ENCODE measurements at places on chromosomes 1 and 21.

DNA sequence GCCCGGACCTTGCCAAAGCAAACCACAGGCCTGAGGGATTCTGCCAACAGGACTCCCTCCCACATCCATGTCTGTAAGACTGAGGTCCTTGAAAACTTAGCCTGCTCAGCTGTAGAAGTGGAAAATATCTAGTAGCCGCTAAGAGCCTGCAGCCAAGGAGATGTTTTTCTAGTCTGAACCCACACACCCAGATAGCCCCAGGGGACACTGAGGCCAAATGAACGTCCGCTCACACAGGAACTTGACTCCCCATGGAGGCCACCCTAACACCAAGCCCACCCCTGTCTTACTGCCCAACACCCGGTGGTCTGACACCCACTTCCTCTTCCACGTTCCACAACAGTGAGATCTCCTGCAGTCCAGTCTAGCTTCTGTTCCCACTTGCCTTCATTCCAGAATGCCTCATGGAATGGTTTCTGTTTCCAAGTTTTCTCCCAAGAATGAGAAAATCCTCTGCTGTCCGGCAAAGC lies 174.8 kb downstream of the PLPP3 start:
- no peak for DNase-seq

- DNase-seq = no peak
These were observed 36.2 kb upstream of the C1QA start for GRCh38 chr1:22600071-22600816.

DNA sequence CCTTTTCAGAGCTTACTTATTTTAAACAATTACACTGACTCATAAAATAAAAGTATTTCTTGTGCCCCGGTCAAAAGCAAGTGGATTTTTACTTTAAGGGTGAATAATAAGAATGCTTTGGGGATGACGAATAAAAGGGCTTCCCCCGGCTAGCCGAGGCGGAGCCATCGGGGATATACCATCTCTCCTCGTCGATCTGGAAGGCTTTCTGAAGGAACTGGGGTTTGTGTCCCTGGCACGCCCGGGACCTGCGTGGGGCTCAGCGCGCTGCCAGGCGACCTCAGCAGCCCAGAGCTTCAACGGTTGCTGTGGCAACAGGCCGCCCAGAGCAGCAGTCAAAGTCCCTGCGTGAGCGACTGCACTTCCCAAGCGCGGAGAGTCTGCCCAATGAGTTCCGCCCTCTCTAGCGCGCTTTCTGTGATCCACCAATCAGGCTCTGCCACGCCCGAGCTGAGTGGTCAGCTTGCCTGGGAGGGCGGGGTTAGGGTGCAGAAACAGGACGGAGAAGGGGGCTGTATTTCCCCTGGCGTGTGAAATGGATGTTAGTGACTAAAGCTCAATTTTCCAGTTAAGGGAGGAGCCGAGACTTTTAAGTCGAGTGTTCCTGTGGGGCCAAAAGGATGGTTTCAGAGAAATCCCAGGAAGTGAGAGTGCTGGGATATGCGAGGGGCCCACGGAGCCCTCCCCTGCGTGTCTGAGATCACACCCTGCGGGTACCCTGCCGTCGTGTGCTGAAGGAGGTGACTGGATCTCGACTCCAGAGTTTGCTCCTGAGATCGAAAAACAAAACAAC lies 33.0 kb upstream of the MGST3 start:
- peak; percentile 80 for DNase-seq

GRCh38 chr1:107871259-107871658 lies 93.7 kb downstream of the VAV3 start:
- no peak for DNase-seq

DNA sequence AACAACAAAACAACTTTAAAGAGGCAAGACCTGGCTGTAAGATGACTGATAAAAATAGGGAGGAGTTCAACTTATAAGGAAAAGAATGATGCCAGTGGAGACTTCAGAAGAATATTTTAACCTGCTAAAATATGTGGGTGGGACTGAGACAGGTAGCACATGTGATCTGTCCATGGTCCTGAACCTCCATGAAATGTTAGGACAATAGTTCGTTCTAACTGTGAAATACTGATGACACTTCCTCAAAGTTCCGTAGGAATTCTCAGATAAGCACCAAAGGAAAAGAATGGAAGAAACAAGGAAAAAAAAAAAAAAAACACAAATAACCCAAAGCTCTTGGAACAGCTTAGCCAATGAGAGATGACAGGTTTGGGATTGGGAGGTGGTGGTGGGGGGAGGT lies 44.7 kb downstream of the CDC42BPA start:
- no peak for DNase-seq

- no peak for DNase-seq
These were observed 73.3 kb downstream of the EVI5 start for GRCh38 chr1:92711473-92712165.

DNA sequence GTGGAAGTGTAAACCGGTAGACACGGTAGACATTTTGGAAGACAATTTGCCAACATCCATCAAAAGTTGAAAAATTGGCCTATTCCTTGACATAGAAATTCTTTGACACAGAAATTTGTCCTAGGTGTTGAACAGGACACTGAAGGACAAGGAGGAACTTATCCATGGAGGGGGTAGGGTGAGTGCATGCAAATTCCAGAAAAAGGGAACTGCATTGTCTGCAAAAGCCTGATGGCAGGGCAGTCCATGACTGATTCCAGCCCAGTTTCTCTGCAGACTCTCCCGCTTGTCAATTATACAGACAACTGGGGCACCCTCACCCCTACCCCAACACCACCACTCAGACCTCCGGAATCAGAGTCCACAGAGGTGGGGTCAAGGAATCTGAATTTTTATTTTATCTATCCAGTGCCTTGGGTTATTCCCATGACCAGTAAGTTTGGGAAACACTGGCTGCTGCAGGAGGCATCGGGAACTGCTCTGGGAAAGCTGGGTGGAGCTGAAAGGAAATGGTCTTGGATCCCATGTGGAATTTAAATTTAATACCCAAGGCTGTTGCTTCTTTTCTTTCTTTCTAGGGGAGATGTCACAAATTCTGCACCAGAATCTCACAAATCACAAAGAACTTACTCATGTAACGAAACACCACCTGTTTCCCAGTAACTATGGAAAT lies 103.3 kb upstream of the SLC45A1 start:
- no peak for DNase-seq

DNA sequence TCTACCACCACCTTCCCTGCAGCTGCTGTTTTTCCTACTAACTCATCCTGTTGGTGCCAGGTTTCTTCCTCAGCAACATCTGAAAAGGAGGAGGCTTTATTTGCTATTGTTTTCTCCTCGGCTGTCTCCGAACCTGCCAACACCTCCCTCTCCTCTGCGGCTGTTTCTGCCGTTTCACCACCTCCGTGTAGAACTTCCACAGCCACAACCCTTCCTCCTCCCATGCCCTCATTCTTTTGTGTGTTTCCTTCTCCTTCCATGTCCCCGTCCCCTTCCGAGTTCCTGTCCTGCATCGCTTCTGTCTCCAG lies 59.0 kb upstream of the LRRC53 start:
- DNase-seq = no peak

- no peak for DNase-seq
These were observed 2.0 kb downstream of the USP33 start for GRCh38 chr1:77757603-77758002.

- no peak for DNase-seq
These were observed at the start of gene DENND2C for GRCh38 chr1:114669562-114670082. Gene DENND2C (minus strand): TSS chr1:114670049. CDS start chr1:114625984, 44,065 bp downstream.

DNA sequence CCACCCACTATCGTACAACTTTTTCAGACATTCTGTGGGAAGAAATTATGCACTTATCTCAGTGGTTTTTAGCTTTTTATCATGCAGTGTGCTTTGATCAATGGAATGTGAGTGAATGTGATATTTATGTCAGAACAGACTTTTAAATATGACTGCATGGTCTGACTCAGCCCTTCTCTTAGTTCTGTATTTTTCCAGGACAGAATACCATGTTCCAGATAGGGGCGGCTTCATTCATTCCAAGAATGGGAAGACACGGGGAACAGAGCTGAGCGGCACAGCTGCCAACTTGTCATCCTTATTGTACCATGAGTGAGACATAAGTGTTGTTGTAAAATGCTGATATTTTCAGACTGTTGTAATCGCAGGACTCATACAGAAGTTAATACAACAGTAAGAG lies 214.6 kb upstream of the NCAM2 start:
- no peak for DNase-seq

GRCh38 chr1:115714572-115715141 lies 53.9 kb downstream of the CASQ2 start:
- DNase-seq = no peak

- DNase-seq = no peak
These were observed 187.9 kb downstream of the PTPRU start for GRCh38 chr1:29424266-29424665.

DNA sequence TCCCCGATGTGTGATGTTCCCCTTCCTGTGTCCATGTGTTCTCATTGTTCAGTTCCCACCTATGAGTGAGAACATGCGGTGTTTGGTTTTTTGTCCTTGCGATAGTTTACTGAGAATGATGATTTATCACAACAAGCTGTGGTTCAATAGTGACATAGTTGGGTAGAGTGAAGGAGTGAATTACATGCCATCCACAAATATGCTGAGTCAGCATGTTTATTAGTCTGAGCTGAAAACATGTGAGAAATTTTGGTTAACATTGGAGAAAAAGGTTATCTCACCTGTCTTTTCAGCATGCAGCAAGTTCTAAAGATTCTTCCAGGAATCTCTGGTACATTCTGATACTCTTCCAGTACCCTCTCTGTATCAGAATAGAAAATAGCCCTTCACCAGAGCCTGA lies 19.0 kb downstream of the OR2L3 start:
- no peak for DNase-seq

GRCh38 chr1:1550591-1551432 lies 10.4 kb upstream of the TMEM240 start:
- DNase-seq = no peak

DNA sequence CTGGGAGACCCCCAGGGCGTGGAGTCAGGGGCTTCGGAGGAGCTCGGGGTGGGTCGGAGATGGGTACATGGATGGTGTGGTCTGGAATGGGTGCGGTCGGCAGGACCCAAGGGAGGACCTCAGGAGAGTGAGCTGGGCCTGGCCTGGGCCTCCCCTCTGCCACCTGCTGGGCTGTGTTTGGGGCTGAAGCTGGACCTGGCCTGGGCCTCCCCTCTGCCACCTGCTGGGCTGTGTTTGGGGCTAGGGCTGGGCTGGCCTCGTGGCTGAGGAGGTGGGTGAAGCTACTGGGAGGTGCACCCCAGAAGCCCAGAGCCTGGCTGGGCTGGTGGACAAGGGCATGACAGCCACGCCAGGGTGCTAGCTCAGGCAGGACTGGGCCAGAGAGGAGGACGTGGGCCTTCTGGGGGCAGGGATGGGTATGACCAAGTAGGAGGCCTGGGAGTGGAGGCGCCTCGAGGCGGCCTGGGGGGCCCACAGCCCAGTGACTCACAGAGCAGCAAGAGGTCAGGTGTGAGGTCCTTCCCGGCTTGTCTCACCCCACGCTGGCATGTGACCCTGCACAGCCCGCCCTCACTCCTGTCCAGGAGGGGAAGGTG lies 14.5 kb downstream of the SAMD11 start:
- no peak for DNase-seq

- no peak for DNase-seq
These were observed 4.2 kb downstream of the RASSF5 start for GRCh38 chr1:206511362-206512057.

All from activated gamma-delta T cell (primary cell).